ENCODE measurements at places on chromosomes 4 and X.

DNA sequence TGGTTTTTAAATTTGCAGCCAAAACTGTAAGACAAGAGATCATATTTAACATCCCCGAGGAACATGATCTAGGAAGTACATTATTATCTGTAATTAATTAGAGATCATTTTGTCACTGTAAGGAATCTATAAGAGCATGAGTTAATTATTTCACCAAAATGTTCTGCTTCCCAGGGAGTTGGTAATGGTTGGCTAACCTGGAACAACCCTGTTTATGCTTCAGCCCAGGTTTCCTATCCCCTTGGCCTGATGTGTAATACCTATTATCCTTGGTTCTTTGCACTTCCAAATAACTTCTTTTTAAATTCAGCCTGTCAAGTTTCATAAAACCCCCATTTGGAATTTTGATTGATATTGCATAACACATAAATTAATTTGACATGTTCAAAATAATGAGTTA lies 6.4 kb upstream of the MTNR1A start:
- no peak for DNase-seq

DNA sequence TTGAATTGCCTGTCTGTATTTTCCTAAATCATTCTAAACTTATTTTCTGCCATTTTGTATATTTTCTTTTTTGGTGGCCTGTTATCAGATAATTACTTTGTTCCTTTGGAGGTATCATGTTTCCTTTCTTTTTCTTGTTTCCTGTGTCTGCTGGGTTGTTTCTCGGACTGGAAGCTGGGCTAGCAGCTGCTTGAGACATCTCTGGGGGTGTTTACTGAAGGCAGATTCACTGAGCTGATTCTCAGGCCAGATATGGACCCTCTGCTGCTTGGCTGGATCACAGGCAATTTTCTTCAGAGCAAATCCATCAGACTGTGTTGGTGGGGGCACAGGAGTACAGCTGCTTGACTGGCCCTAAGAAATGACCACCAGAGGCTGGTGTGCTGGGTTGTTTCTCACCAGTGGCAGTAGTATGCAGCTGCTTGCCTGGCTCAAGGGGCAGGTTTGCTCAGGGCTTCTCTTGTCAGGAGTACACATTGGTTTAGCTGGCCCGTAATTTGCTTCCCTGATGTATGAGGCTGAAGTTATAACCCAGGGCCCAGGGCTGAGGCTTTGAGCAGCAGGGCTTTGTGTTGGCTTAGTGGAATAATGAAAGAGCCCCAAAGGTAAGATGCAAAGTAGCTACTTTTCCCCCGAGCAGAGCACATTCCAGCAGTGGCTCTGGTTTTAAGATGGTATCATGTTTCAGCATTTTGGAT lies 680.6 kb downstream of the TECRL start:
- no peak for DNase-seq

GRCh38 chr4:56979421-56980072 lies 851 bp downstream of the POLR2B start:
- no peak for DNase-seq

DNA sequence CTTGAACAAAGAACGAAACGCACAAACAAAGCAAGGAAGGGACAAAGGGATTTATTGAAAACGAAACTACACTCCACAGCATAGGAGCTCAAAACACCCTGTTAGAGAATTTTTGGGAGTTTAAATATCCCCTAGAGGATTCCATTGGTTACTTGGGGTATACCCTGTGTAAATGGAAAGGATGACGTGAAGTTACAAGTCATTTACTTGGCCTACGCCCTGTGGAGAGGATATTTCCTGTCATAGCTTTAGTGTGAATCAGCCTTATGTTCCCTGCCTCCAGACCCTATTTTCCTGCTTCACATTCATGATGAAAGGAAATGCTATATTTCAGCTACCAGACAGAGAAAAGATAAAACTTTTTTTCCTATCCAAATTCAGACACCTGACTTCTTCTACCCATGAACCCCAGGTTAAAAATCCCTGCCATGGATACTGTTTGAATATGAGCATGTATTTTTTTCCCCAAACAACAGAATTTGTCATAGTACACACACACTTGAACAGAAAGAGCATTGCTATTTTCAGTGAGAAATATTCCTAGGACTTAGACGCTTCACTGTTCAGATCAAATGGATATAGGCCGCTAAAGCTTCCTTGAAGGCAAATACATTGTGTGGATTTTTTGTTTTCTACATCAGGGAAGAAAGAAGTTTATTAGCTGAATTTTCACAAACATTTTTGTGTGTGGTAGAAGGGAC lies 20.4 kb downstream of the PIN4 start:
- DNase-seq = no peak

- DNase-seq = no peak
These were observed 28.3 kb downstream of the NBDY start for GRCh38 chrX:56757327-56757726.

DNA sequence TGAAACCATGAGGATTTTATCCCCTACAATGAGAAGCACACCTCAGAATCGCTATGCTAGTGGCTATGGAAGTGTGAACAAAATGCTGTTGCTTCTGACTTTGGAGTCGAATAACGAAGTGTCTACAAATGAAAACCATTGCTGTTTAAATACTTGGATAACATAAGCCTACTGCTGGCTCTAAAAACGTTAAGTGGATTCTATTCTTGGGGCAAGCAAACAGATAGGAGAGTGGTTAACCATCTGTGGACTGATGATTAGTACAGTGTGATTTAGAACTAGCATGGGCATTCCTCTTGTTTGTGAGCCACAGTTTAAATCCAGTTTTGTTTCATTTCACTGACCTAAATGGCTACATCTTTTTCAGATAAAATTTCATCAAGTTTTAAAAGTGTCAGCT lies 109.7 kb upstream of the PNPLA4 start:
- DNase-seq = peak; percentile 33

GRCh38 chrX:109533005-109533404 lies 3.6 kb upstream of the NXT2 start:
- DNase-seq = no peak

DNA sequence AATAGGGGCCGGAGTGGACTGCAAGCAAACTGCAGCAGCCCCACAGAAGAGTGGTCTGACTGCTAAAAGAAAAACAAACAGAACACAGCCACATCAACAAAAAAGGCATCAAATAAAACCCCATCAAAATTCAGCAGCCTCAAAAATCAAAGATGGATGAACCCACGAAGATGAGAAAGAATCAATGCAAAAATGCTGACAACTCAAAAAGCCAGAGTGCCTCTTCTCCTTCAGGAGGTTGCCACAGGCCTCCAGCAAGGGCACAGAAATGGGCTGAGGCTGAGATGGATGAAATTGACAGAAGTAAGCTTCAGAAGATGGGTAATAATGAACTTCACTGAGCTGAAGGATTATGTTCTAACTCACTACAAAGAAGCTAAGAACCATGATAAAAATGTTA lies 388.6 kb downstream of the PABPC4L start:
- no peak for DNase-seq

DNA sequence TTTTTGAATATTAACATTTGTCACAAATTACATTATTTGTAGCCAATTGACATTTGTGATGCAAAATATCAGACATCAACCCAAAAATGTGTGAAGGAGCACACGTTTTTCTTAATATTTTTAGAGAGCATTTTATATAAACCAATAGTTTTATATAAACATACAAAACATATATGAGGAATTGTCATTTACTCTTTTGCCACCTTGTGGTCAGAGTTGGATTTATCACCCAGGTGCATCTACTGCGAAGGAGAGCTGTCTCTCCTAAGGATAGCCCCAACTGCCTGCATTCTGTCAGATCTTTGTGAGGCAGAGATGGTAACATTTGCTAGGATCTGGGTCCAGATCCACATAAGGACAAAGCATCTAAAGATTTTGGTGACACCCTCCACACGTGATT lies 2.5 kb upstream of the USP27X start:
- peak; percentile 4 for DNase-seq

- no peak for DNase-seq
These were observed 103.8 kb upstream of the RAI2 start for GRCh38 chrX:17964871-17965270.

- DNase-seq = peak; percentile 18
These were observed 40.5 kb downstream of the HAND2 start for GRCh38 chr4:173489514-173489913.

DNA sequence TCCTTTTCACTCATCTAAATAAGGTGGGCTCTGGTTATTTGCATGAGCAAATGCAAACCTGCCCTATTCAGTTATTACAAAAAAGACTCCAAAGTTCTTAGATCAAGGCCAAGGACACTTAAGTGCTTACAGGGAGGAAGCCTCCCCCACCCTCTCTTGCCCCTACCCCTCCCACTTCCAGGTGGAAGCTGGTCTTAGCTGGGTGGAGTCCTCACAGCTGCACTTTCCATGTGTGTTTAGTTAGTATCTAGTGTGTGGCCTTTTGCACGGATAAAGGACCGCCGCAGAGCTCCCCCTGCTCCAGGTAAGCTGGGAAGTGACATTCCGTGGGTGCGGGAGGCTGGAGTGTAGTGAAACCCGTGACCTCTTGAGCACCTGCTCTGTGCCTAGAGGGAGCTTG lies at the start of gene TRIM75:
Gene TRIM75 (plus strand): TSS at position 222 of the 400 bp plus-strand sequence. CDS start 5,282 bp downstream, outside the sequence.
- DNase-seq = no peak

GRCh38 chr4:143302536-143302935 lies 34.1 kb upstream of the GAB1 start:
- no peak for DNase-seq

GRCh38 chr4:114497116-114497515 lies 101.5 kb upstream of the UGT8 start:
- no peak for DNase-seq
